ENCODE measurements at places on chromosomes 6 and 20. TPM values are rescaled to one million over a fixed set of nuclear protein-coding genes. Genes with fewer than 3 reads are reported as not detected.

Gene ULBP1
- total RNA-seq: 5.1 TPM

Gene FOXA2
- total RNA-seq: not detected

Gene PKIB
- 0.32 TPM for total RNA-seq

Gene MLN
- total RNA-seq: not detected

Gene SNAP91
- not detected for total RNA-seq

Gene PSORS1C2
- total RNA-seq: not detected

Gene ZNF831
- not detected for total RNA-seq

- DNase-seq: no peak
Observed at GRCh38 chr6:26342106-26343004, 22.6 kb upstream of the BTN3A2 start.

- no peak for DNase-seq
Observed at GRCh38 chr6:56714982-56715456, 72.3 kb upstream of the DST start.

DNA sequence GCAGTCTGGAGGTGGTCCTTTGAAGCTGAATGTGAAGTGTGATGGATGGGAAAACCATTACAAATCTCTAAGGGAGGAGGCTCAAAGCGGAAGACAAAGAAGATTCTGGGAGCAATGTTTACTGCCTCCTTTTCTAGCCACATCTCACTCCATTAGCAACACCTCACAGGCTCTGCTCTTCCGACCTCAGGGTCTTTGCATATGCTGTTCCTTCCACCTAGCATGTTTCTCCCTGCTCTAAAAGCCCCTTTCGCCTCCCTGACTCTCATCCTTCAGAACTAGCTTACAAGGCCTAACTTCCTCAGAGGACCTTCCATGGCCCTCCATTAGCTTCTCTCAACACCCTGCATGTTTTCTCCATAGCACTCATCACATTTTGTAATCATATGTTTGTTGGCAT lies 4.6 kb upstream of the TCP11 start:
- DNase-seq: no peak

GRCh38 chr6:29710281-29710941 lies 12.8 kb upstream of the HLA-F start:
- DNase-seq: no peak

DNA sequence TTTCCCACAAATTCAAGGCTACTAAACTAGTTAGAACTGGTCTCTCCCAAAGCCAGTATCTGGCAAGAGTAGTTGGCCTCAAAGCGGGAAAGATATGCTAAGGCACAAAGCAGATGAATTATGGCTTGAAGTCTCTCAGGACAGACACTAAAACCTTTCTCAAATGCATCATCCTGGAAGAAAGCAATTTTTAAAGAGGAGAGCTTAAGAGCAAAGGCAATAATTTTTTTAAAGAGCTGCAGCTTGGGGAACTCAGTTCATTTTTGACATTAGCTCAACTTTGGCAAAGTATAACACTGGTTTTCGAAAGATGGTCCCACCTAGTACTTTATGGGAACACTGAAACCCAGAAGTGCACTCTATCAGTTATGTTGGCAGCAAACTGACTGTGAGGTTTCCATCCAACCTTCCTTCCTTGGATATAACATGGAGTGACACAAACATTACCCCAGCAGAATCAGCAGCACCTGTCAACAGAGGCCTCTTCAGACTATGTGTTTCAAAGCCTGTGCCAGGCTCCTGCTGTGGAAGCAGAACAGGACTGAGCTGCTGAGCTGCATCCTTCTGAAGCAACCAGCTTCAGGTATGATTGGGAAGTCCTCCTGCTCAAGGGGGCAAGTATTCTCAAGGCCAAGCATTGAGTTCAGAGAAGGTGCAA lies 852.3 kb upstream of the HS3ST5 start:
- DNase-seq: no peak

DNA sequence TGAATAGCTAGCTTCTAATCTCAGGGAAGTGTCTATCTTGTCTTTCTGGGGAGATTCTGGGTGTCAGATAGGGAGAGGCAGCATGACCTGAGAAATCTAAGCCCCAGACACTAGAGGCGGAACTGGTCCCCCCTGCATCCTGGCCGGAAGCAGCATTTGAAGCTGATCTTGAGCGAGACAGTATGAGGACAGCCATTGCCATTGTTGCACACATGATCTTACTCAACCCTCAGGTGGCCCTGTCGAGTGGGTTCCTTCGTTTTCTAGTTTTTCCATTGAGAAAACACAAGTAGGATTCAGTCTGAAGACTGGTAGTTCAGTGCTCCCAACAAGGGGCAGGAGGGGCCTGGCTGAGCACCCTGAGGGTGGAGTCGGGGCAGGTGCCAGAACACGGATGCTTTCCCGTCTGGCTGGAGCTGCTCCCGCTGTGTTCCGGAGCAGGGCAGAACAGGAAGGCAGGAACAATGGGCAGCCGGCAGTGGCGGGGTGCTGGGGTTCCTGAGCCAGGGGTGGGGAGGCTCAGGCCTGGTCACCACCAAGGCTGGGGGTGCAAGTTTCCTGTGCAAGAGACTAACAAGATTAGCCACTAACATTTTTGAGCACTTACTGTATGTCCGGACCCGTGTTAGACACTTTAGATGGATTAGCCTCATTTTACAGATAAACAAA lies 7.9 kb upstream of the SDCBP2 start:
- DNase-seq: no peak

DNA sequence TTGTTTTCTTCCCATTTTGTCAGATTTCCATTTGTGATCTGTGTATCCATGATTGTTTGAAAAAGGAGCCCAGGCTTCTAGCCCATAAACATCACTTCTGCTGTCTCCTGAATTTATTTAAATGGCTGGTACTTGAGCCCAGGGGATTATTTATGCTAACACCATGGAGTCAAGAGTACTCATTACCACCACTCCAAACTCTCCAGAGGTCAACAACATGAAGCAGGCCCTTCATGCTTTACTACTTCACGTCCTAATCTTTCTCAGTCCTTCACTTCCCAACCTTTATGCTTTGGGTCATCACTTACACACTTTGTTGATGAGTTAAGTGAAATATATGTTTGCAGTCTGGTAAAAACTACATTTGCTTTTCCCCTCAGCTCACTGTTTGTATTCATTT lies 247.8 kb downstream of the BMP2 start:
- no peak for DNase-seq

GRCh38 chr6:108690326-108691049 lies 129.8 kb downstream of the FOXO3 start:
- peak; percentile 14 for DNase-seq

- DNase-seq: no peak
Observed at GRCh38 chr20:59748619-59749191, 144.4 kb downstream of the PHACTR3 start.

- DNase-seq: no peak
Observed at GRCh38 chr6:105095139-105095538, 84.7 kb downstream of the POPDC3 start.

- DNase-seq: no peak
Observed at GRCh38 chr20:53980031-53980465, 90.3 kb downstream of the BCAS1 start.

DNA sequence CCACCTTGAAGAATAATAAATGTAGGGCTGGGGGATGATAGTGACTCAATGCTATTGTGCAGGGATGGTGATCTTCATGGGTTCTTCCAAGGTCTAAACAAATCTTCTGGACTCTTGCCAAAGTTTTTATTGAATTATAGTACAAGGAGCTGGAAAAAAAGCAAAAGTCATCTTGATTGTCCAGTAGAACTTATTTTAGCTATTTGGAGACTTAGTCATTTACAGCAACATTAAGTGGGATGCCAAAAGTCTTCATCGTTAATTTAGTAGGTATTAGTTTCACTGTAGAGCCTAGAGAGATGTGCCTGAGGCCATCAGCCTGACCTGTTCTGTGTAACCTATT lies 212.9 kb upstream of the TBX18 start:
- DNase-seq: no peak

GRCh38 chr6:33173535-33174180 lies 18.6 kb downstream of the COL11A2 start:
- DNase-seq: no peak

- DNase-seq: no peak
Observed at GRCh38 chr6:153028286-153028685, 25.8 kb upstream of the MTRF1L start.

- no peak for DNase-seq
Observed at GRCh38 chr6:49929340-49929739, 34.6 kb downstream of the DEFB114 start.

- no peak for DNase-seq
Observed at GRCh38 chr6:148053209-148053608, 289.4 kb upstream of the SASH1 start.

GRCh38 chr6:154991207-154991606 lies 3.9 kb upstream of the TIAM2 start:
- no peak for DNase-seq

DNA sequence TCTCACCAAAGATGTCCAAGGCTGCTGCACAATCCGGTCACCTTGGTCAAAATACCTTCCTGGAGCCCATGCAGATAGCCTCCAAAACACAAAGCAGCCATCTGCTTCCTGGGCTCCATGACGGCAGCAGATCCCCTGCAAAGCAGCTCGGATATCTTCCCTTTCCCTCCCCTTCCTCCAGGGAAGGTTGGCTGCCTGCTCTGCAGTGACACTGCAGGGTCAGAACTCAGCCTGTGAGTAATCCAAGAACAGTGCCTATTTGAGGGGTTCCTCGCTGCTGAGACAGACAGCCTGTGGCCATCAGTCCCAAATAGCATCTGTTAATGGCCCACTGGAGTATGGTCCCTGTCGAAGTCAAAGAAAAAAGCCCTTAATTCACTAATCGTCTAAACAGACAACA lies 270.8 kb downstream of the PREX1 start:
- DNase-seq: no peak

Measured in Karpas-422 (cell line).